IMR-90 (cell line): ENCODE measurements at places on chromosomes 3 and 15. TPM values are rescaled to one million over a fixed set of nuclear protein-coding genes. Genes with fewer than 3 reads are reported as not detected.

- DNase-seq, result peak; percentile 72
- H3K4me3 ChIP-seq, result no peak overlapping the region
- H3K4me1 ChIP-seq, result no peaks in the 10 kb centered on the region; the same call in 1 of the 2 replicates
- peaks cover 30% of the 10 kb centered on the region for H3K36me3 ChIP-seq
Measured at GRCh38 chr15:83046558-83047127, 20.4 kb downstream of the BTBD1 start.

DNA sequence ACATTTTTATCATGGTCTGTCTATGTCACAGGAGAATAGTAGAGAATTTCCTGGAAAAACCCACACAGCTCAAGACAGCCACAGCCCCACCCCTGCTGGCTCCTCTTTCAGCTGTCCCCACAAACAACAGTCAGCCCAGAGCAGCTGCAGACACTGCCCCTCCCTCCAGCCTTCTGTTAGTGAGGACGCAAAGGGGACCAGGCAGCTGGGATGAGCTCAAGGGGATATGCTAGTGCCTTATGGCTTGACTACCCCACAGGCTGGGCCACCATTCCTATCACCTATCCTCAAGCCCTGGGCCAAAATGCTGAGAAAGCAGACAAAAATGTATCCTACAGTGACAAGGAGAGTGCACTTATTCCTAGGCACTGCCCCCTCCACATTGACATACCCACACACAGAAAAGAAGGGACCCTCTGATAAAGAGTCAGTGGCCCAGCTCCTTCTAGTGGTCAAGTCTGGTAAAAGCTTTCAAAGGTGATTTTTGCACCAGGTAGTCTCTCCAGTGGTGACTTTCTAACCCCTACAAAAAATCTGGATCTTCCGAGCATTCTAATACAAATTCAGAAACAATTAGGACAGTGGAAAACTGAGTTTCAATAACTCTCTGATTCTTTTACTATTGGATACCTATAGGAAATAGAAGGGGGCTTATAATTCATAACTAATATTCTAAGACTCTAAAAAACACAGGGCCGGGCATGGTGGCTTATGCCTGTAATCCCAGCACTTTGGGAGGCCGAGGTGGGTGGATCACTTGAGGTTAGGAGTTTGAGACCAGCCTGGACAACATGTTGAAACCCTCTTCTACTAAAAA, 3.0 kb upstream of the MAP1A start:
- peak; percentile 49 for DNase-seq
- H3K4me1 ChIP-seq, result peaks cover 24% of the 10 kb centered on the region
- peak overlapping the region; percentile 37 for H3K27ac ChIP-seq
- H3K27me3 ChIP-seq, result no peaks in the 10 kb centered on the region

DNA sequence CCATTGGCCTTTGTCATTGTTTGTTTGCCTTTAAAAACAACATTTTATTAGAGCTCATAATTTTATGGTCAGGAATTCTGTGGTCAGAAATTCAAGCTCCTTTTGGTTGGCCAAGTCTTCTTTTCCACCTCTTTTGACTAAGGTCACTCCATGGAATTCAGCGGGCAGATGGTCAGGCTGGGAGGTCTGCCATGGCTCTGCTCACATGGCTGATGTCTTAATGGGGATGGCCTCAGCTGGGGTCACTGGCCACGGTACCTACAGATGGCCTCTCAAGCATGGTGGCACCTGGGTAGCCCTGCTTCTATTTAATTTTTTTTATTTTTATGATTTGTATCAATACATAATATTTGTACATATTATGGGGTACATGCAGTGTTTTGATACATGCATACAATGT, 360.8 kb upstream of the MCTP2 start:
- no peaks in the 10 kb centered on the region for H3K4me1 ChIP-seq
- H3K36me3 ChIP-seq, result no peaks in the 10 kb centered on the region
- no peaks in the 10 kb centered on the region for H3K27me3 ChIP-seq
- DNase-seq, result no peak
- H3K27ac ChIP-seq, result no peak overlapping the region
- H3K4me3 ChIP-seq, result no peak overlapping the region

DNA sequence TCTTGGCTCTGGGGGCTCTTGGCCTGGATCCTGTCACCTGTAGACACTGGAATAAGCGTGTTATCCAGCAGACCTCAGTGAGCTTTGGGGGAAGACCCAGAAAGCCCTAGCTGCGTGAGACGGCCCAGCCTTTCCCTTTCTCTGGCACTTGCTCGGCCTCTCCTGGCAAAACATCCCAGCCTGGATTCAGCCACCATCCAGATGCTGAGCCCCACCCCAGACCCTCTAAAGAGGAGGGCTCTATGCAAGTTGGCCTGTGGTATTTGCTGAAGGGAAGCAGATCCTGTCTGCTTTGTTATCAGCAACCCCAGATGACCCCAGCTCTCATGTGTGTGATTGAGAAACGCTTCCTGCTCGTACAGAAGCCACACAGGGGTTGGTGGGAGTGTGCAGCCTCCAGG, 267.2 kb downstream of the FAM43A start:
- H3K4me1 ChIP-seq, result no peaks in the 10 kb centered on the region
- DNase-seq, result no peak

DNA sequence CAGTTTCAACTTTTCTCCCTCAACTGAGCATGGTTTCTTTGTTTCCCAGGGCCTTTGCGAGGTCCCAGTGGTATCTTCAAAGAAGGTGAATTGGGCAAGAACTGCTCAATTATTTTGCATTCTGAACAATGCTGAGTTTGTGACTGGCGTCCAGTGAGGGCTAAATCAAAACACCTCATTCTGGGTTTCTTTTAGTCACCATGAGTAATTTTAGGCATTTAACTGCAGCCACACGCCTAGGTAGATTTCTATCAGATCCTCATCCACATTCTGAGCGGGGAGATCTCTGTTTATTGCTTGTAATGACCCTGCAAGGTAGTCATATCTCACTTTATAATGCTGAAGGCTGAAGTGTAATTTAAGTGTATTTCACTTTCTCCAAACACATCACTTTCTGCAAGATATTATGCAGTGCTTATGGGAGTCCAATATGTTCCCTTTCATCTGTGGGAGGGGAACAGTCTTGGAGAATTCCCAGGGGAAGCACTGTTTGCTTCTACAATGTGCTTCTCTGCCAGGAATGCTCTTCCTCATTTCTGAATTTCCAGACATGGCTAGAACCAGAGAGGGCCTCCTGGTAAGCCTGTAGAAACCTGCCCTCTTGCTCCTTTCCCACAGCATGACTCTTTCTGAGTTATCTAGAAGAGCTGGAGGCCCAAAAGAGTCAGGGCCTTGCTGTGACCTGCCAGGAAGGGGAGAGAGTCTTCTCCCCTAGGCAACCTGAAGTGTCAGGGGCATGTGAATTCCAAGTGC, 91.7 kb downstream of the FRMD4B start:
- no peaks in the 10 kb centered on the region for H3K36me3 ChIP-seq
- H3K27ac ChIP-seq, result no peak overlapping the region
- no peak for DNase-seq
- H3K4me1 ChIP-seq, result no peaks in the 10 kb centered on the region

GRCh38 chr15:67244971-67245478, 9.4 kb downstream of the AAGAB start:
- no peaks in the 10 kb centered on the region for H3K27me3 ChIP-seq
- peaks cover 2% of the 10 kb centered on the region; the same call in 1 of the 2 replicates for H3K4me1 ChIP-seq
- no peak overlapping the region for H3K4me3 ChIP-seq
- no peak overlapping the region for H3K27ac ChIP-seq
- peaks cover 6% of the 10 kb centered on the region; the same call in 1 of the 2 replicates for H3K36me3 ChIP-seq
- DNase-seq, result peak; percentile 58

GRCh38 chr3:108239082-108239481, 16.9 kb upstream of the IFT57 start:
- H3K4me1 ChIP-seq, result no peaks in the 10 kb centered on the region
- H3K36me3 ChIP-seq, result no peaks in the 10 kb centered on the region
- H3K4me3 ChIP-seq, result no peak overlapping the region
- H3K27ac ChIP-seq, result no peak overlapping the region
- no peaks in the 10 kb centered on the region for H3K27me3 ChIP-seq
- DNase-seq, result no peak

DNA sequence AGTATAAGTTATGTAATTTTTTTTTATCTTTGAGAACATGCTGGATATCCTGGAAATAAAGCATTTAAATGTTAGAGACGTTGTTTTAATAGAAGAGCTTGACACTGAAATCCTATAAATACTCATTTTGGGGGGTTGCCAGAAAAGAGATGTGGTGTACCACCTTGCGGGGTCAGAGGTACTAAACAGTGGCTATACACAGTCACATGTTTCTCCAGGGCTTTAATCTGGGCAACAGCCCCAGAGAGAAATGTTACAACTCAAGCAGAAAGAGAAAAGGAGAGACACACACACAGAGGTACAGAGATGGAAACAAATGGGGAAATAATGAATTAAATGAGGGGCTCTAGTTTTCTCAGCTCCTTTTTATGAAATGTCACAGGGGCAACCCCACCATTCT, 113.8 kb downstream of the SENP2 start:
- peaks cover 18% of the 10 kb centered on the region for H3K4me1 ChIP-seq
- no peak overlapping the region for H3K4me3 ChIP-seq
- H3K27ac ChIP-seq, result no peak overlapping the region
- H3K27me3 ChIP-seq, result no peaks in the 10 kb centered on the region
- H3K36me3 ChIP-seq, result no peaks in the 10 kb centered on the region; the same call in 1 of the 2 replicates
- no peak for DNase-seq

- no peak overlapping the region for H3K4me3 ChIP-seq
- H3K4me1 ChIP-seq, result peaks cover 11% of the 10 kb centered on the region
- no peak overlapping the region for H3K27ac ChIP-seq
- H3K36me3 ChIP-seq, result peaks cover 2% of the 10 kb centered on the region
- DNase-seq, result peak; percentile 52
- no peaks in the 10 kb centered on the region for H3K27me3 ChIP-seq
Measured at GRCh38 chr15:44545913-44546802, 9.2 kb downstream of the EIF3J start.

GRCh38 chr3:190495796-190496195, 18.1 kb upstream of the IL1RAP start:
- no peak for DNase-seq
- no peaks in the 10 kb centered on the region for H3K4me1 ChIP-seq
- H3K4me3 ChIP-seq, result no peak overlapping the region
- H3K36me3 ChIP-seq, result no peaks in the 10 kb centered on the region
- no peaks in the 10 kb centered on the region; the same call in 1 of the 2 replicates for H3K27me3 ChIP-seq
- H3K27ac ChIP-seq, result no peak overlapping the region

- H3K36me3 ChIP-seq, result no peaks in the 10 kb centered on the region
- no peaks in the 10 kb centered on the region for H3K27me3 ChIP-seq
- H3K4me3 ChIP-seq, result no peak overlapping the region
- no peak for DNase-seq
- peaks cover 8% of the 10 kb centered on the region for H3K4me1 ChIP-seq
Measured at GRCh38 chr3:126836220-126836860, 132.3 kb downstream of the CHCHD6 start.

GRCh38 chr3:13598926-13599886, 50.3 kb downstream of the FBLN2 start:
- no peak overlapping the region for H3K4me3 ChIP-seq
- peaks cover 5% of the 10 kb centered on the region; the same call in 1 of the 2 replicates for H3K4me1 ChIP-seq
- H3K27me3 ChIP-seq, result peaks cover 4% of the 10 kb centered on the region; the same call in 1 of the 2 replicates
- H3K36me3 ChIP-seq, result no peaks in the 10 kb centered on the region
- peak; percentile 48 for DNase-seq
- no peak overlapping the region for H3K27ac ChIP-seq

DNA sequence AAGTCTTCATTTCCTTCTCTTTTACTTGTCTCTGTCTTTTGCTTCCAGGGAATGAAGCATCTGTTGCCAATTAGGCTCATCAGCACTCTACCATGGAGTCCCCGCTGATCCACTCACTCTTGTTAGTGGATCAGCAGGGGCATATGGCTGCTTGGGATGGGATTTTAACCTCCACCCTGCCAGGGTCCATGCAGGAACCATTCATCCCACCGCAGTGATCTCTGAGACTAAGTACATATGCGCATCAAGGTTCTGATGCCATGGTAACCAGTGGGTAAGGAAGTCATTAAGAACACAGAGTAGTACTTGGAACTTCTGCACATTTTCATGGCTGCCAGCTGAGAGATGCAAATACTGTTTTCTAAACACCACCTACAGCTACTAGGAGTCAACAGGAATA, 374.0 kb upstream of the ALCAM start:
- no peak for DNase-seq
- H3K36me3 ChIP-seq, result no peaks in the 10 kb centered on the region

DNA sequence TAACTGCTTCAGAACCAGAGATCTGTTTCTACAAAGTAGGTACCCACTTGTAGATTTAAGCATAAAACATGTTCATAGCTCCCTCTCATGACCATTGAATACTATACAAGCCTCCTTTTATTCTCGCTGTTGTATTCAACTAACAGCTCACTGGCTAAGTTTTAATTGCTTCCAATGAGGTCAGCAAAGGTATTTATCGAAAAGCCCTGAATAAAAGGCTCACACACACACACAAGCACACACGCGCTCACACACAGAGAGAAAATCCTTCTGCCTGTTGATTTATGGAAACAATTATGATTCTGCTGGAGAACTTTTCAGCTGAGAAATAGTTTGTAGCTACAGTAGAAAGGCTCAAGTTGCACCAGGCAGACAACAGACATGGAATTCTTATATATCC, at the start of gene FGF7:
Gene FGF7, plus strand, starts transcription at position 222 of the 400 bp plus-strand sequence. CDS start 1,056 bp downstream, outside the sequence.
- DNase-seq, result peak; percentile 88
- no peaks in the 10 kb centered on the region; the same call in 1 of the 2 replicates for H3K4me1 ChIP-seq
- H3K4me3 ChIP-seq, result peak within 1 kb of the TSS; percentile 94
- H3K36me3 ChIP-seq, result peaks cover 5% of the 10 kb centered on the region
- no peaks in the 10 kb centered on the region for H3K27me3 ChIP-seq

GRCh38 chr15:38809621-38810020, 245.0 kb upstream of the RASGRP1 start:
- peak; percentile 30 for DNase-seq
- H3K27ac ChIP-seq, result no peak overlapping the region
- H3K4me1 ChIP-seq, result peaks cover 6% of the 10 kb centered on the region; the same call in 1 of the 2 replicates
- no peaks in the 10 kb centered on the region for H3K36me3 ChIP-seq

DNA sequence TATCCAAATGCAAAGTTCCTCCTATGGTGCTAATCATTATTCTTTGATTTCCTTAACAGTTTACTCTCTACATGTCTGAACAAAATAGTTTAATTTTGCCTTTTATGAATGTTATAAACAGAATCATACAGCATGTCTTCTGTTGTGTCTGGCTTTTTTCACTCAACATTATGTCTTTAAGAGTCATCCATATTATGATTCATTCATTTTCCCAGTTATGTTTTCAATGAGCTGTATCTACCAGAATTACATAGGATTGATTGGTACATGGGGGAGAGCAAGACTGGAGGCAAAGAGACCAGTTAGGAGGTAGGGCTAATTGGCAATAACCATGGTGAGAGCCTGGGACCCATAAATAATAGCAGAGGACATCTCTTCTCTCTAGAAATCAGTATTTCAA, 16.6 kb upstream of the RAP2B start:
- H3K4me1 ChIP-seq, result peaks cover 7% of the 10 kb centered on the region
- no peak overlapping the region for H3K4me3 ChIP-seq
- H3K27me3 ChIP-seq, result no peaks in the 10 kb centered on the region
- no peak for DNase-seq

The CYP8B1 gene
- not detected in 2 replicates for total RNA-seq

The MNS1 gene
- 0.36 and 0.83 TPM in 2 replicates for total RNA-seq

The VILL gene
- 2.3 and 2.5 TPM in 2 replicates for total RNA-seq

The SMCO1 gene
- total RNA-seq, result not detected in 2 replicates

The DUOX1 gene
- total RNA-seq, result not detected in 2 replicates

The SLCO2A1 gene
- total RNA-seq, result under 0.01 TPM in 2 replicates

The NTRK3 gene
- under 0.01 TPM in 2 replicates for total RNA-seq

The LYSMD2 gene
- 5.9 and 7.2 TPM in 2 replicates for total RNA-seq

The SERINC4 gene
- under 0.01 TPM in 1 of 2 replicates, not detected in the other for total RNA-seq

The WDR72 gene
- not detected in 2 replicates for total RNA-seq

The CHDH gene
- under 0.01 and 0.28 TPM in 2 replicates for total RNA-seq

The APOD gene
- not detected in 2 replicates for total RNA-seq
